ENCODE measurements at places on chromosomes 4 and X. TPM values are rescaled to one million over a fixed set of nuclear protein-coding genes. Genes with fewer than 3 reads are reported as not detected.

Gene TLR8
- not detected for total RNA-seq

Gene PRKG2
- total RNA-seq = 0.74 TPM

Gene SSX2B
- not detected for total RNA-seq

Gene PRDM5
- total RNA-seq = 4.2 TPM

Gene PDCL2
- not detected for total RNA-seq

Gene CTSO
- 0.99 TPM for total RNA-seq

Gene ATP2B3
- total RNA-seq = 0.10 TPM

Gene SH3TC1
- total RNA-seq = 27.1 TPM

Gene TMEM150C
- total RNA-seq = 1.1 TPM

Gene SPANXB1
- total RNA-seq = 2.2 TPM

Gene ZNF157
- 0.03 TPM for total RNA-seq

Gene CXCL1
- total RNA-seq = 6.2 TPM

Gene F11
- not detected for total RNA-seq

Gene ADGRG2
- 11.1 TPM for total RNA-seq

Gene DCX
- total RNA-seq = not detected

Gene USP26
- total RNA-seq = not detected

Gene MGAT4D
- not detected for total RNA-seq

Gene SMIM10
- 0.11 TPM for total RNA-seq

Gene DDIT4L
- total RNA-seq = 0.26 TPM

Gene HPSE
- 1.3 TPM for total RNA-seq

Gene BEX5
- total RNA-seq = not detected

Gene SMR3B
- not detected for total RNA-seq

Gene CENPVL2
- not detected for total RNA-seq
